ENCODE measurements at places on chromosomes 1 and 21. TPM values are rescaled to one million over a fixed set of nuclear protein-coding genes. Genes with fewer than 3 reads are reported as not detected.

NBPF20 gene
- total RNA-seq = 0.69 TPM

SLC45A3 gene
- total RNA-seq = 14.8 TPM

GRCh38 chr1:199287206-199287605, 648.4 kb downstream of the PTPRC start:
- DNase-seq = no peak

DNA sequence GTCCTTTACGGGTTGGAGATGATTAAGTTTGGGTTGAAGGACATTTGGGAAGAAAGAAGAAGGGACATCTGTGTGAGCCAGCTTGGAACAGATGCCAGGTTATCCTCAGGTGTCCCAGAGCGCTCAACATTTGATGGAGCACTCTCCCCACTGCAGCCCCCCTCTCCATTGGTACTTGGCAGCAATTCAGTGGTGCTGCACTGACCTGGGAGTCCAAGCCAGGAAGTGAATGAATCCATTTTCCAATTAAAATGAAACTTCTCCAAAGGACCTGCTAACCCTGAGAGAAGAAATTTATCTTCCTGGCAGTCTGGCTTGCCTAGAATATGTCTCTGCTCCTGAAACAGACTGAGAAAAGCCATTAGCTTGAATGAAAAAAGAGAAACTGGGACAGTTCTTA, 67.1 kb downstream of the FGGY start:
- DNase-seq = no peak

DNA sequence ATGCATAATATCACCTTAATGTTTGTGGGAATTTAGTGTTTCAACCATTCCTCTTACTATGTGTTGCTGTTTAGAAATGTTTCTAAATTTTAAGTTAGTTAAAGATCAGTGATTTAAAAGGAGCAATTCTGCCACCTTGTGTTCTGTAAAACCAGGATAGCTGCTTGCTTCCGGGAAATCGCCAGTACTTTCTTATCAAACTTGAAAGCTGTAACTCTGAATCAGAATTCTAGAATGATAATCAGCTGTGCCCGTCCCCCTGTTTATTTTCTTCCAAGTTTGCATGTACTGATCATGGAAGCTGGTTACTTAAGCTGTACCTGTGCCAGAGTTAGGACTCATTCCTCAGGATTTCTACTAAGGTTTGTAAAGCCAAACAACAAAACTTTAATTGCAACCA, 656.4 kb downstream of the LTN1 start:
- no peak for DNase-seq

DNA sequence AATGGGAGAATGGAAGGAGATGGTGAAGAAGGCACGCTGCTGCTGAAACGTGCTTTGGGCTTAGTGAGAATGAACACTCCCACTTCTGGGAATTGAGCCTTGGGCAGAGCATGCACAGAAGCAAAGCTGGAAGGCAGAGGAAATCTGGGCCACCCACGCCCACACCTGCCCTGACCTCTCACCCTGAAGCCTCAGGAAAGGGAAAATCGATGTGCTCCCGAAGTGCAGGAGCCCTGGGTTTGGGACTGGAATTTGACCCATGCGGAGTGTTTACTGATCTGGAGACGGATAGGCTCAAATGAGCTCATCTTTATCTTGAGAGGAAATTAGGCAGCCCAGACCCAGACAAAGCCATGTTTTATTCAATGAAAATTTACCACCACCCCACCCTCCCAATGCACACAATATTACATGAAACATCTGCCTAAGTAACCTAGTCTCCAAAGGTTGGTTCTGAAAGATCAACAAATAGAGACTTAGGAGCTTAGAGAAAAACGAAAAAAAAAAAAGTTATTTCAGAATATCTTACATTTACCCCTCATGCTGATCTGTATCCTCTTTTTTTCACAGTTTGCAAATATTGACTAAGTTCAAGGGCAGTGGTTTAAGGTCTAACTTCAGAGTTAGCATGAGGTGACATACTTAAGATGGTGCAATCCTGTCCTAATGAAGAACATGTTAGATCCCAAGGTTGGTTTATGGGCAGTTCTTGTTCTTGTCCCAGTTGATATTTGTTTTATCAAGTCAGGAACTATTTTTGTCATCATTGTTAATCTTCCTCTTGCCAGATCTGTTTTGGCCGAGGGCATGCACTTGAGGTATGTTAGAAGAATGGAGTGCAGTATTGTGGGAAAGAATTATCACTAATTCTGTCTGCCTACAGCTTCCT, 63.0 kb downstream of the PROX1 start:
- DNase-seq = no peak

GRCh38 chr1:178798232-178798861, 72.5 kb downstream of the ANGPTL1 start:
- no peak for DNase-seq

DNA sequence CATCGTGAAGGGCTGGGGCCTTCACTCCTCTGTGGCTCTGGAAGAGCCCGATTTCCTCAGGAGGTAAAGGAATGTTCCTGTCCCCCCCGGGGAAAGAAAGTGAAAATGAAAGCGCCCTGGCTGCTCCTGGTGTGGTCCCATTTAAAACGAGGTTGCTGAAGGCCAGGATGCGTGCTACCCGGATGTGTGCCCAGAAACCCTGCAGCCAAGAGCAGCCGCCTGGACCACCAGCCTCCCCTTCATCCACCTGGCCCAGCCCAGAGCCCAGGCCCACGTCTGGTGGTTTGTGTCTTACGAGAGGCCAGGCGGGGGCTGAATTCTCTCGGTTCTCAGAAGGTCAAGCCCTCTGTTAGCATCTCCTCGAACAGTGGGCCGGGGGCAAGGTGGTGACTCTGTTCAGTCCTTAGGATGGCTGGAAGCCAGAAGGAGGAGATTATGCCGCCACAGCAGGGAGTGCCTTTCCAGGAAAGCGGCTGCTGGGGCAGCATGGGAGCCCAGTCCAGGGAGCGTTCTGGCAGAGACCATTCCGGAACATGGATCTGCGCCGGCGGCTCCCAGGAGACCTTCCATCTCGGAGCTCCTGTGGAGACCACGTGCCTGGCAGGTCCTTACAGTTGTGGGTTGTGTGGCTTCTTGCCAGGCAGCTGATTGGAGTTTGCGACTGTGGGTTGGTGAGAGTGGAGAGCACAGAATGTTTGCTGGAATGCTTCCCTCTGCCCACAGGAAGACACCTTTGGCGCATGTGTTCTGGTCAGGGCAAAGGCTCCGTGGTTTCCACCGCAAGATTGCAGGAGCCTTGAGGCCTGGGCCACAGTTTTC, 1.4 kb downstream of the GUK1 start:
- no peak for DNase-seq

DNA sequence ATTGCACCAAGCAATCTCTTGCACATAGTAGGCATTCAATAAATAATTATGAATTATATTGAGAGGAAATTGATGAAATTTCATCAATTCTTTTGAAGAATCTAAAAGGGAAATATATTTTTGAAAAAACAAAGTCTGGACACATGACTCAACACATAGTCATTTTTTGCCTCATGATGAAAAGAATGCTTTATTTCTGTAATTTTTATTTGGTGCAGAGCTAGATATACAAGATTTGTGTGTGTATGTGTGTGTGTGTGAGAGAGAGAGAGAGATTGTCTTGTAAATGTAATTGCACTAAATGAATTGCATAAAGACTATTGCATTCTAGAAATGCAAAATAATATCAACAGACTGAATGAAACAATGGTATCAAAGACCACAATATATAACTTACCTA, 206.2 kb upstream of the C1orf87 start:
- DNase-seq = no peak

- DNase-seq = peak; percentile 86
These were observed 33.1 kb upstream of the NFASC start for GRCh38 chr1:204837440-204838084.

DNA sequence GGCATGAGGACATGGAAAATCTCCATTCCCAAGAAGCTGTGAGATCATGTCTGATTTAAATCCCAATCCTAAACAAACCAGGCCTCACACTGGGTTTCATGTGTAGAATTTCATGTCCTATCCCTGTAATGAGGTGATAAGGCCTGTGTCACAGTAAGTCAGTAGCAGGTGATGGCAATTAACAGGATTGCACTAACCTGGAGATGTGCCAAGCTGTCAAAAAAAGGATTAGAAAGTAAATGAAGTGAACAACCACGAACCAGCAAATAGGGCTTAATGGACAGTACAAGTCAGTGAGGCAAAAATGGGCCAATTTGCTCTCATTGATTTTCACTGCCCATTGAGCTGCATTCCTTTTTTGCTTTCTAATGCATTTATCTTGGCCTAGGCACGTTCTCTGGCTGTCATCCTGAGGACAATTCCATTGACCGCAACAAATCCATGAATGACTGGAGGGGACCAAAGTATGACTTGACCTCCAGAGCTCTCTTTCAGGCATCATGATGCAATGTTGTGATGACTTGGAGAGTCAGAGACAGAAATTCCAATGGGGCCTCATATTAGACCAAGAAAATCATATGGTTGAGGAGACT, 673.6 kb upstream of the ADGRL2 start:
- DNase-seq = no peak

- no peak for DNase-seq
These were observed 108.1 kb downstream of the GDAP2 start for GRCh38 chr1:117821382-117821755.

DNA sequence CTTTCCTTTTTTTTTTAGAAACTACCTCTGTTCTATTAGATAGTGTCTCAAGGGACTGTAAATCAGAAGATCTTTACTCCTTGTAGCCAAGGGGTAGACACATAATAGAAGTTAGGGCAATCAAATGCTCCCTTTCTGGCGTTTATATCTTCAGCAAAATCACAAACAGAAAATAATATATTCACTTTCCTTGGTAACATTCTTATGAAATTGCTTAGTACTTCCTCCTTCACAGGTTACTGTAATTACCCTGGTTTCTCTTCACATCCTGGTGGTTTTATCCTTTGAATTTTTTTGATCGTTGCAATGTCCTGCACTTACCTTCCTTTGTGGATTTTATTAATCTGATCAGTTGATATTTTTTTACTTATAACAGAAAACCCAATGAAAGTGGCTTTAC, 1064.9 kb downstream of the NCAM2 start:
- no peak for DNase-seq

Data from WTC11 (cell line).